Endothelial cell of coronary artery (primary cell): ENCODE measurements at places on chromosomes 1 and 21. TPM values are rescaled to one million over a fixed set of nuclear protein-coding genes. Genes with fewer than 3 reads are reported as not detected.

MANEAL gene
- total RNA-seq, result 0.75 and 0.90 TPM in 2 replicates

IARS2 gene
- 81.8 and 107 TPM in 2 replicates for total RNA-seq

LRRC7 gene
- under 0.01 TPM in 1 of 2 replicates, not detected in the other for total RNA-seq

DCDC2B gene
- total RNA-seq, result not detected in 2 replicates

BLACAT1 gene
- total RNA-seq, result under 0.01 TPM in 1 of 2 replicates, not detected in the other

C1orf122 gene
- 10.0 and 10.2 TPM in 2 replicates for total RNA-seq

ZNF684 gene
- 3.8 and 4.0 TPM in 2 replicates for total RNA-seq

MROH7 gene
- under 0.01 and 0.28 TPM in 2 replicates for total RNA-seq

OR2L5 gene
- total RNA-seq, result not detected in 2 replicates

SLC25A34 gene
- total RNA-seq, result 0.18 and 0.38 TPM in 2 replicates

C1orf141 gene
- not detected in 2 replicates for total RNA-seq

NOS1AP gene
- 0.66 and 0.81 TPM in 2 replicates for total RNA-seq

PDC gene
- not detected in 2 replicates for total RNA-seq

HRNR gene
- not detected in 2 replicates for total RNA-seq

UBL4B gene
- total RNA-seq, result not detected in 2 replicates

WNT9A gene
- 1.3 and 4.4 TPM in 2 replicates for total RNA-seq

AKR7A3 gene
- 0.18 and 0.28 TPM in 2 replicates for total RNA-seq

TGFBR3 gene
- total RNA-seq, result 7.3 and 7.9 TPM in 2 replicates

KIF26B gene
- 0.09 and 0.47 TPM in 2 replicates for total RNA-seq
